Uterine smooth muscle cell (primary cell): ENCODE measurements at places on chromosomes 16 and 17. TPM values are rescaled to one million over a fixed set of nuclear protein-coding genes. Genes with fewer than 3 reads are reported as not detected.

The ANKRD40CL gene
- total RNA-seq = not detected in 2 replicates

The SPNS2 gene
- total RNA-seq = 0.11 TPM in 1 of 2 replicates, not detected in the other

The CACNG3 gene
- total RNA-seq = not detected in 2 replicates

The LRRC75A gene
- total RNA-seq = 3.3 and 4.7 TPM in 2 replicates

The MMP15 gene
- total RNA-seq = 1.00 and 4.2 TPM in 2 replicates

The PMFBP1 gene
- 0.12 and 0.66 TPM in 2 replicates for total RNA-seq

The ADAD2 gene
- total RNA-seq = not detected in 2 replicates

The TP53TG3D gene
- total RNA-seq = 0.12 TPM in 1 of 2 replicates, not detected in the other

The CDH8 gene
- not detected in 2 replicates for total RNA-seq

The DBNDD1 gene
- total RNA-seq = 0.75 and 1.4 TPM in 2 replicates

The LRRC46 gene
- 0.11 TPM in 1 of 2 replicates, not detected in the other for total RNA-seq

The MYH2 gene
- total RNA-seq = under 0.01 and 0.12 TPM in 2 replicates

The MYH11 gene
- under 0.01 and 0.11 TPM in 2 replicates for total RNA-seq

The DOC2B gene
- total RNA-seq = not detected in 2 replicates

The INCA1 gene
- total RNA-seq = 0.11 and 0.37 TPM in 2 replicates

The KRTAP2-1 gene
- total RNA-seq = not detected in 2 replicates

The ATP2C2 gene
- 0.12 TPM in 1 of 2 replicates, not detected in the other for total RNA-seq

The CCL17 gene
- total RNA-seq = not detected in 2 replicates

The JUP gene
- 4.5 and 7.6 TPM in 2 replicates for total RNA-seq

The MRTFB gene
- total RNA-seq = 9.7 and 10.0 TPM in 2 replicates

The CA7 gene
- total RNA-seq = not detected in 2 replicates

The ITGAD gene
- not detected in 2 replicates for total RNA-seq

The TBC1D3B gene
- total RNA-seq = 0.77 and 2.5 TPM in 2 replicates

The NLGN2 gene
- total RNA-seq = 8.2 and 10.7 TPM in 2 replicates

The TLCD3B gene
- total RNA-seq = 0.22 TPM in 1 of 2 replicates, not detected in the other

The AURKB gene
- total RNA-seq = 19.1 and 69.5 TPM in 2 replicates

The HDAC5 gene
- 66.2 and 79.5 TPM in 2 replicates for total RNA-seq

The CHST5 gene
- total RNA-seq = under 0.01 and 0.11 TPM in 2 replicates

The SNX20 gene
- total RNA-seq = not detected in 2 replicates

The MGRN1 gene
- total RNA-seq = 29.2 and 34.5 TPM in 2 replicates

The KCNJ18 gene
- total RNA-seq = not detected in 2 replicates

The ABCA10 gene
- total RNA-seq = 0.44 and 1.00 TPM in 2 replicates

The PABPN1L gene
- total RNA-seq = not detected in 2 replicates

The ZSCAN10 gene
- total RNA-seq = not detected in 2 replicates

The EXOC3L1 gene
- total RNA-seq = 0.11 and 0.12 TPM in 2 replicates

The TRPV2 gene
- total RNA-seq = 28.9 and 62.5 TPM in 2 replicates

The G6PC1 gene
- total RNA-seq = not detected in 2 replicates

The C17orf100 gene
- 0.44 and 0.75 TPM in 2 replicates for total RNA-seq

The SLC13A2 gene
- total RNA-seq = not detected in 2 replicates
